ENCODE measurements at places on chromosomes 13 and 19.

DNA sequence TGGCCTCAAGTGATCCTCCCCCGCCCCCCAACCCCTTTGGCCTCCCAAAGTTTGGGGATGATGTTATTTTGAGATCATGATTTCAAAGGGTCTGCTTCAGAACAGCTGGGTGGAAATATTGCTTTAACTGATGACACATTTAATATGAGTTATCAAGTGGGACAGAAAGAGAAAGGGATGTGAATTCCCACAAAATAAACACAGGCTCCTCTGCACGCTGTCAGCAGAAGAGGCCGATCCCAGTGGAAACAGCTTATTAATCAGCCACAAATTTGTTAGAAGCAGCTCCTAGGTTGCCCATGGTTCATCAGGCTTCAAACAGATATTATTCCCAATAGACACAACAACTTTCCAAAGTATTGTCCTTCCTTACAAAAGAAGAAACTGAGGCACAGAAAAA is 4.7 kb downstream of the DCLK1 start:
- no peak for DNase-seq

GRCh38 chr13:80137994-80138393 is 202.9 kb downstream of the SPRY2 start:
- DNase-seq: no peak

DNA sequence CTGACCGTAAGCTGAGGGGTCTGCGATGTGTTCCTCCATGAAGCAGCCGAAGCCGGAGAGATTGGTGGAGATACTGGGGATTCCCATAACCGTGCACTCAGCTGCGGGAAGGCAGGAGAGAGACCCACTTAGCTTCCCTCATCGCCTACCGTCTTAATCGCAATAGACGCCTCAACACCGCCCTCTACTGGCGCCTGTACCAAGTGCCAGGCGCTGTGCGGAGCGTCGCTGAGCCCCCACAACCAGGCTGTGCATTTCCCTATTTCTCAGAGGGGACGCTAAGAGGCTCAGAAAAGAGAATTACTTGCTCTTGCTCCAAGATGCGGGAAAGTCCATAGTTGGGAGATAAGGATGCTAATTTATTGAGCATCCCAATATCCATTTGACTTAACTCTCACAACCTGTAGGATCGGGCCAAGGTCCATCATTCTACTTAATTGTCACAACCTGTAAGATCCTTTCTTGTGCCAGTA is 5.8 kb downstream of the FTL start:
- no peak for DNase-seq

DNA sequence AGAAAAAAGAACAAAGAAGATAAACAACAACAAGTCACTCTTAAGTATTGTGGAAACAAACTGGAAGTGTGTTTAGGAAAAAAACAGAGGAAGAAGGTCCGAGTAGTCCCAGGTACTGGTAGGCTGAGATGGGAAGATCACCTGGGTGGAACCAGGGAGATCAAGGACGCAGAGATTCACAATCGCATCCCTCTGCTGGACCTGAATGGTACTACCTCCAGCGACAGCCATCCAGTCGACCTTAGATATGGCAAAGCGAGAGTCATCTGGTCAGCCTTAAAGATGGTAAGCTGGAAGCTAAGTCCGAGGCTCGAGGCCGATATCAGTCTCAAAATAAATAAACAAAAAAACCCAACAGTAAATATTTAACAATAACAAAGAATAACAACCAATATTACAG is 44.9 kb upstream of the ZNF91 start:
- no peak for DNase-seq

DNA sequence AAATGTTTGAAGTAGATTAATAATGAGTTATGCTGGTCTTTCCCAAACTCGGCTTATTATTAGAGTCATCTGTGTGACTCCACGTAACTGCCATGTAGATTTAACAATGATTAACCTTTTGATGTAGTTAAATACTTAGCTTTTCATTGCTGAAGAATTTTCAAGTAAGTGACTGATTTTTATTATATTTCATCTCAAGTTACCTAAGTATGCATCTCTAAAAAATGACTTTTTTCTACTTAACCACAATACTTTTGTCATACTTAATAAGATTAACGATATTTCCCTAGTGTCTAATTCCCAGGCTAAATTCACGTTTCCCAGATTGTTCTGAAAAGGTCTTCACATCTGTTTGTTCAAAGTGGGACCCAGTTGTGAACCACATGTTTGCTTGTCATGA is 17.8 kb downstream of the BIVM start:
- no peak for DNase-seq

- no peak for DNase-seq
Measured at GRCh38 chr19:15191982-15192381, 8.8 kb downstream of the NOTCH3 start.

- DNase-seq: no peak
Measured at GRCh38 chr19:5048727-5049553, 80.0 kb downstream of the KDM4B start.

- no peak for DNase-seq
Measured at GRCh38 chr19:47765523-47766358, 12.8 kb upstream of the SELENOW start.

GRCh38 chr19:2769218-2769617 is 13.9 kb downstream of the SGTA start:
- DNase-seq: no peak

DNA sequence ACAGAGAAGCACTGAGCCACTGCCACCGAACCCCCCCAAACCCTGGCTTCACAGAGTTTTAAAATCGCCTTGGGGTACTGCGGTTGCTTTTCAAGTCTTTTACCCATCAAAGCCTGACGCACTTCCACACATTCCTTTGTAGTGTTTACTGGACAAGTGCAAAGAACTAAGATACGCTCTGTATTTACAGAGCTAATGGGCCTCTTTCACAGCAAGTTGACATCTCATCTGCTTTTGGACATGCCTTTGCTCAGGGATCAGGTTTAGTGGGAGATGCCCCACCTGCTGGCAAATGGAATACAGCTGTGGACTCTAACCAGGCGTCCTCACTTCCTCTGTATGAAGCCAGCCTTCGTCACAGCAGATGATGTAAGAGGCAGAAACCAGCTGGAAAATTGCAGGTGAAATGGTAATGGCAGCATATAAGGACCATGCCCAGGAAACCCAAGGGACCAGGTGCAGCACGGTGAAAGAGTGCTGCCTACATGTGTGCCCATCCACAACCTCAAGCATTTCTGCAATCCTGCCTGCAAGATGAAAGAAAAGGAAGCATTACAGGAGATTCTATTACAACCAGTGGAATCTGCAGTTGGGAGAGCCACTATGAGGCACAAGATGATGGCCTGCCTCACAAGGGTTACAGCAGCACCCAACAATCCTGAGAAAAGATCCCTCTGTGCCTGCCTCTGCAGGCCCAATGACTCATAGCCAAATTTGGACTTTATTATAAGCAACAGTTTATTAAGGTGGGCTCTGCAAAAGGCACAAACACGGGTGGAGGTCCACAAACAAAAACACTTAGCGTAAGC is 34.7 kb downstream of the BRD4 start:
- no peak for DNase-seq

DNA sequence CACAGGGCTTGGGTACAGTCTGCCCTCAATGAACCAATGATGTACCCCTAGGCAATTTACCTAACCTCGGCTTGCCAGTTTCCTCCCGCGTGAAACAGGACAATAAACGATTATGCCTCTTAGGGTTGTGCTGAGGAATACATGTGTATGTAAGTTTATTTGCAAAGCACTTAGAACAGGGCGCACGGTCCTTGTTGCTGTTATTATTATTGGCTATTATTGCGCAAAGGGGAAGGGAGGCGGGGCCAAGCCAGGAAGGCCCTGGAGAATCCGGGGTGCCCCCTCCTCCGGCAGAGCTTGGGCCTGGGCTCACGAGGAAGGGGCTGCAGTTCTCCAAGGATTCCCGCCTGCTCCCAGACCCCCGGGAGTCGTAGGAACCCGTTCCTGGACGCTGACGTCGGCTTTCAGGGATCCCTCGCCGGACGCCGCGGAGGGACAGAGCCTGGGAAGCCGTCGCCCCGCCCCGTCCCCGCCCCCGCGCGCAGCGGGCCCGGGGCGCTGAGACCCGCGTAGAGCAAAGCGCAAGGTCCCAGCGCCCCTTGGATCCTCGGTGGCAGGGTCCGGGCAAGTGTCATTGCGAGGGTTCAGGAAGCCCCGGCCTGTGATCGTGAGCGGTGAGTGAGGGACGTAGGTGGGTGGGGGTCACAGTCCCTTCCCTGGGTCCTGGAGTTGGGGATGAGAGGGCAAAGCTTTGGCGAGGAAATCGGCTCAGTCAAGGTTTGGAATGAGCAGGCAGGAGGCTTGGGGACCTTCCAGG is at the start of gene TMEM91:
TSS of gene TMEM91 (plus strand) at position 293 of the 757 bp plus-strand sequence. CDS start 1,777 bp downstream, outside the sequence.
- DNase-seq: no peak

DNA sequence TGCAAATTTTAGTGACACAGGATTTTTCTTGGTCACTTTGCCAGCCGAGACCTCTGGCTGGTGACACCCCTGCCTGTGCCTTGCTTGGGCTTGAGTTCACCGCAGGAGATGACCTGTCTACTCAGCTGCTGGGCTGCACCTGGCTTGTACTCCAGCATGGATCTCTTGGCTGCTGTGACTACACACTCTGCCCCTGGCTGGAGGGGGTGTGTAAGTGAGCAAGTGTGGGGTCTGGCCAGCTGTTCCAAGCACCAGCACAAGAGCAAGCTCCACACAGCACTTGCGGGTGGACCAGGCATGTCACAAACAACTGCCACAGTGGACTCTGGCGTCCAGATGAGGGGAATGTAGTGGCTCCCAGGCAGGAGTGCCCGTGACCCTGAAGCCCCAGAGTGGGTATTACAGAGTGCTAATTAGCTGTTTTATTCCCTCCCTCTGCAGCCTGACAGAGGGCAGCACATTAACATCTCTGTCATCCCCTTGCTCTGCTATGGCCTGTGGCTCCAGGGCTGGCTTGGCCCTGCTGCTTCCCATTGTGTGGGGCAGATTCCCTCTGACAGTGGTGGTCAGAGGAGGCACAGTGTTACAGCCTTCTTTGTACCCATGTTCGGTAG is 1387.2 kb downstream of the OLFM4 start:
- no peak for DNase-seq

DNA sequence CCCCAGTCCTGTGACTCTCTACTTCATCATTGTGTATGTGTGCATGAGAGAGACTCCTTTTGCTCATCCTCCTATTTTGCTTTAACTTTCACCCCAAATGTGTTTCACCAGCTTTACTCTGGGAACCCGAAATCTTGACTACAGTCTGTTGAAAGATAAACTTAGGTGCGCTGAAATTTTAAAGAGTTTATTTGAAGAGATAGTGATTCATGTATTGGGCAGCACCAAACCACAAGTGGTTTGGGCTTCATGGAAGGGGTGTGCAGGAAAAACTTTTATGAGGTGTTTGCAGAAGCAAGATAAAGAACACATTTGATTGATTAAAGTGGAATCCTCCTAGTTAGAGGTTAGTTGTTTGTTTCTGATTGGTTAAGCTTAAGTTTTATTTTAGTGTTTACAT is 50.8 kb upstream of the RFC3 start:
- DNase-seq: no peak

DNA sequence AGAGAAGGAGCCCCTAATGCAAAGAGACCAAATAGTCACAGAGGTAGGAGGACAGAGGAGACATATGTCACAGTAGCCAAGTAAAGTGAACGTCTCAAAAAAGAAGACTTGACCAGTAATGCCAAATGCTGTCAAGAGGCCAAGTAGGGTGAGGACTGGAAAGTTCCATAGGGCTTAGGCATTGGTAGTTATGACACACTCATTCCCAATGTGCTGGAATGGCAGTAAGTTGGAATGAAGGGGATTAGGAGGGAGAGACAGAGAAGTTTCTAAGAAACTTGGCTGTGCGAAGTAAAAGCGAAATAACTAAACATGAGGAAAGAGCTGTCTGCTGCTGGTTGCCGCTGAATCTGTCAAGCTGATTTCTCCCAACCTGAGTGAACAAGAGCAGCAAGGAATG is 14.9 kb upstream of the FRY start:
- no peak for DNase-seq

DNA sequence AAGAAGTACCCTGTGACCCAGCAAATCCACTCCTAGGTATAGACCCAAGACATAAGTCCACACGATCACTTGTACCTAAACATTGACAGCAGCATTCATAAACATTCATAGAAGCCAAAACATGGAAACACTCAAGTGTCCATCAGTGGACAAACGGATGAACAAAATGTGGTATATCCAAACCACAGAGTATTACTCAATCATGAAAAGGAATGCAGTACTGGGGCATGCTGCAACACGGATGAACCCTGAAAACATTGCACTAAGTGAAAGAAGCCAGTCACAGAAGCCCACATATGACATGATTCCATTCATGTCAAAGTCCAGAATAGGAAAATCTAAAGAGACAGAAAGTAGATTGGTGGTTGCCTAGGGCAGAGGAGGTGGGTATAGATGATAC is 22.8 kb upstream of the CCNE1 start:
- DNase-seq: no peak

DNA sequence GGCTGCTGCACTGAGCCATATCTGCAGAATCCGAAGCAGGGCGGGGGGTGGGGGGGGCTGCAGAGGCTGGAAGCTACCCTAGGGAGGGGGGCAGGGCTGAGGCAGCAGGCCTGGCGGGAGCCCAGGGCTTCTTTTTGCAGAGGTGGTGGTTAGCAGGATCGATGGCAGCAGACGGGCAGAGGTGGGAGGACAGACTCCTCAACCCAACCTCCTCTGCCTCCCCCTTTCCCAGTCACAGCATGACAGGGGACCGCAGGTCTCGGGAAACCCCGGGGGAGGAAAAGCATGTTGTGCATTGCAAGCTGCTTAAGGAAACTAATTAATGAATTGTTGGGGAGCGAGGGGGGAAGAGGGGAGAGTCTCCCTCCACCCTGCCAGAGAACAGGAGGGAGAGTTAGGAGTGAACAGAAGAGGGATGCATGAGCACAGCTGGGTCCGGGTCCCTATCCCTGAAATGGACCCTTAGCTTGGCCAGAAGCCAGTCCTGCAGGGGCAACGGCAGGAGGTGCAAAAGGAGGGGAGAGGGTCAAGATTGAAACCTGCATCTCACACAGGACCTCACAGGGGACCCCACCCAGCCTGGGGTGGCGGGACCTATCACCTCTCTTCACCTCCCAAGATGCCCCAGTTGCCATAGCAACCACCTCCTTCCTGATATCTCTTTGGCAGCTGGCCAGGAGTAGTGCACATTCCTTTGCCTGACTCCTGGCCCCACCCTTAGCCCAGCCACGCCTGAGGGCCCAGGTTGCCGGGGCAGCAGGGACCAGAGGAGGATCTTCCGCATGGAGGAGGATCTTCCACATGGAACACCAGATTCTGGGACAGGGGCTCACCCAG is 1.8 kb downstream of the FXYD7 start:
- DNase-seq: no peak

GRCh38 chr19:33720691-33721682 is 75.7 kb upstream of the KCTD15 start:
- DNase-seq: no peak

All from activated gamma-delta T cell (primary cell).